Stimulated activated CD4-positive, alpha-beta T cell treated with anti-CD3 and anti-CD28 coated beads, Interleukin-1b, Interleukin-23, amount 100 ng/mL, for 24 hours (primary cell): ENCODE measurements at places on chromosomes 4 and X.
A peak's percentile ranks its signal among the peaks of the same experiment; 100 is the strongest.

DNA sequence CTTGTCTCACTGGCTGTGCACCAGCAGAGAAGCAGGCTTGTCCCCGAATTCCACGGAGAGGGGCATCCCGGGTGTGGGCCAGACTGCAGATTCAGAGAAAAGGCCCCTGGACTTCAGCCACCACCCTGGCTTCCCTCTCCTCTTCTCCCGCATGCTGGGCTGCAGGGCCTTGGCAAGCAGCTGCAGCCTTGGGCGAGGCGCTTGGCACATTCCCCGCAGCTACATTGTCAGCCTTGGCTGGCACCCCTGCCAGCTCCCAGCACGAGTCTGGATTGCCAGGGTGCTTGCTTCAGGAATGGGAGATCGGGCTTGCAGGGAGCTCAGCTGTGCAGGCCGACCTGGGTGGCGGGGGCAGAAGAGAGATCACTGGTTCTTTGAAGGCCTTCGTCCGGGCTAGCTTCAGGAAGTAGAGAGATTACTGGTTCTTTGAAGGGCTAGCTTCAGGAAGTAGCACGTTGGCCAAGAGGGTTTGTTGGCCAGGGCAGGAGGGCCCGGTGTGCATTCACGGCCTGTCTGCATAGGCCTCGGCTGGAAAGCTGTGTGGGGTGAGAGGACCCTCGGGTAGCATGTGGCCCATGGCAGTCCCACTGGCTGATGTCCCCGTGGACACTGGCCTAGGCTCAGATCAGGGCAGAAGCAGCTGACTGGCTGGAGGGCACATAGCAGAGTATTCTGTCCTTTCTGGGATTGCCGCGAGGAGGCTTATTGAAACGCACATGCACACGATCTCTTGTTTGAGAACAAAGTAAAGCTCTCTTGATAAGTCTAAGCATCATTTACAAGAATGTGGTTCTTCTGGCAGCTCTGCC is 2.7 kb downstream of the ABCD1 start:
- DNase-seq, result no peak

GRCh38 chr4:115770046-115770543 is 656.7 kb upstream of the NDST4 start:
- DNase-seq, result no peak

DNA sequence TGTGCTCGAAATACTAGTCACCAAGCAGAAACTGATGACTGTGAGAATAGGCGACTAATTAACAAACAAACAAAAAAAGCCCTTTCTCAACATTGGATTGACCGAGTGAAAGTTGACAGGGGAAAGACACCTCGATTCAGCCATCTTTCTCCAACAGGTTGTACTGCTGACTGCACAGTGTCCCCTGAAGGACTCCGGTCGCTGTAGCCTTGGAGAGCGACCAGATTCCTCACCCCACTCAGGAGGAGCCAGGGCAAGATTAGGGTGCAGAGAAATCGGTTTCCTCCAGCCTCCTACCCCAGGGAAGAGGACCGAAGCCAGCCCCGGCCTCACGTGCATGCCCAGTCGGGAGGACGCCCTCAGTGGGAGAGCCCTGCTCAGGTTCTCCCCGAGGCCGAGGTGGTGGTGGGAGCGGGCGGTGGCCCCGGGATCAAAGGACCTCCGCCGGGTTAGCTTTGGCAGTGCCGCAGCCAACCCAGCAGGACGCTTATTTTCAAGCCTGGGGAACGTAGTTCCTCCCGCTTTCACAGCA is 1.1 kb upstream of the RAP1GDS1 start:
- no peak for DNase-seq

DNA sequence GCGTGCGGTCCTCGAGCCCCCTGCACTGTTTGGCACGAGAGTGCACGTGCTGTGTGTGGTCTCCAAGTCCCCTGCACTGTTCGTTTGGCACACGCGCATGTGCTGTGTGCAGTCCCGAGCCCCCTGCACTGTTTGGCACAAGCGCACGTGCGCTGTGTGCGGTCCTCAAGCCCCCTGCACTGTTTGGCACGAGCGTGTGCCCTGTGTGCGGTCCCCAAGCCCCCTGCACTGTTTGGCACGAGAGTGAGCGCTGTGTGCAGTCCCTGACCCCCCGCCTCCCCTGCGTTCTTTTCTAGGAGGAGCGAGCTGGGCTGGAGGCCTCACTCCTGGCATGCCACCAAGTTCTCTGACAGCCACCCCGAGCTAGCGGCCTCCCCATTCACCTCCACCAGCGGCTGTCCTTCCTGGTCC is 76.5 kb upstream of the CLDN34 start:
- DNase-seq, result no peak

- no peak for DNase-seq
These were observed 220.7 kb upstream of the CNKSR2 start for GRCh38 chrX:21153503-21153902.

DNA sequence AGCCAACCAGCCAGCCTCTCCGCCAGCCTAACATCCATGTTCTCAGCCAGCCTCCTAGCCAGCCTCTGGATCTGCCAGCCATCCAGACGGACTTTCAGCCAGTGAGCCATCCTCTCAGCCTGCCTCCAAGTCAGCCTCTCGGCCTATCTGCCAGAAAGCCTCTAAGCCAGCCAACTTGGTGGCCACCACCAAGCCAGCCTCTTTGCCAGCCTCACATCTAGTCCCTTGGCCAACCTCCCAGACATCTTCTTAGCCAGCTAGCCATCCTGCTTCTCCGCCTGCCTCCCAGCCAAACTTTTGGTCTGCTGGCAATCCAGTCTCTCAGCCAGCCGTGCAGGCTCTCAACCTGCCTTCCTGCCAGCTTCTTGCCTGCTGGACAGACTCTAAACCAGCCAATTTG is 16.4 kb upstream of the ARAP2 start:
- DNase-seq, result no peak

GRCh38 chr4:128810331-128810870 is 901 bp downstream of the JADE1 start:
- no peak for DNase-seq

DNA sequence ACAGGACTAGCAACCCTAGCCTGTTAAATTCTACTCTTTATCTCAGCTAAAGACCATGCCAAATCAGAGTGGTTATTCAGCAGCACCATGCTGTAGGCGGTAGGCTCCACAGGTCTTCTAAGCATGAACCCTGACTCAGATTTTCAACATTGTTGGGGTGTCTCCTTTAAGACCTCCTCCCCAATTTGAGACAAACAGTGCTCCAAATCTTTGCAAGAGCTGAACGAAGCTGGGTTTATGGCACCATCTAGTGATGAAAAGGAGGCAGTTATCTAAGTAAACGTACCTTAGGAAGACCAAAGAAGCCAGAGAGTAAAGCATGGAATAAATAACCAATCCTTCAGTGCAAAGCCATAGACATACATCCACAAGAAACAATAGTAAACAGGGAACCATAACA is 334.5 kb upstream of the SLC7A11 start:
- no peak for DNase-seq

- no peak for DNase-seq
These were observed 16.9 kb downstream of the CTAG1B start for GRCh38 chrX:154602226-154602625.

GRCh38 chr4:25015012-25015411 is 15.7 kb downstream of the LGI2 start:
- DNase-seq, result no peak

DNA sequence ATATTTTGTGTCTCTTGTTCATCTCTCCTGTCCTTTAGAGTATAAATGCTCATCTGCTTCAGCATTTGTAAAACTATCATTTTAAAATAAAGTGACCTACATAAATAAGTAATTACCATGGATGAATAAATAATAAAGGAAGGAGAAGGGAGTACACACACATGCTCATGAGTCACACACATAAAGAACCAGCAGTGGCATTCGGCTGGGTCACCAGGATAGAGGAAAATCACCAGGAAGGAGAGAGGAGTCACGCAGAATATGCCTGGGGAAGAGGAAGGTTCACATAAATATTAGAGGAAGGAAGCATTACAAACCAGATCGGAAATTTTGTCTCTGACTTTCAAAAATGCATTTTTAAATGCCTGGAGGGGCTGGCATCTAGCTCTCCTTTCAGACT is 38.5 kb upstream of the MED14 start:
- DNase-seq, result no peak

GRCh38 chr4:42608551-42608950 is 48.4 kb downstream of the ATP8A1 start:
- DNase-seq, result no peak

GRCh38 chrX:115957862-115958490 is 212.6 kb upstream of the AGTR2 start:
- DNase-seq, result no peak

- DNase-seq, result no peak
These were observed 4.8 kb downstream of the PROM1 start for GRCh38 chr4:16079046-16079445.

DNA sequence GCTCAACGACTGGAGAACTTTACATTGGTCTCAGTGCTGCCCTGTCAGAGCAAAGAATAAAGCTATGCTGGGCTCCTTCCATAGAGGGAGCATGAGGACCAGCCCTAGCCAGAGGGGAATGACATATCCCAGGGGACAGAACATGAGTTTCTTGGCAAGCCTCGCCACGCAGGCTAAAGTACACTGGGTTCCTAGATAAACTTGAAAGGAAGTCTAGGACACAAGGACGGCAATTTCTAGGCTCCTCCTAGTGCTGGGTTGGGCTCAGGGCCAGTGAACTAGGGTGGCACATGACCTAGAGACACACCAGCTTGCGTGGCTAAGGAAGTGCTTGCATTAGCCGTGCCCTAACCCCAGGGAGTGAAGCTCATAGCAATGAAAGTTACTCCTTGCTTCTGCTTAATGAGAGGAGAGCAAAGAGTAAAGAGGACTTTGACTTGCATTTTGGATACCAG is 141.0 kb downstream of the MAB21L2 start:
- no peak for DNase-seq

GRCh38 chr4:74529284-74530041 is 84.5 kb downstream of the AREG start:
- no peak for DNase-seq

DNA sequence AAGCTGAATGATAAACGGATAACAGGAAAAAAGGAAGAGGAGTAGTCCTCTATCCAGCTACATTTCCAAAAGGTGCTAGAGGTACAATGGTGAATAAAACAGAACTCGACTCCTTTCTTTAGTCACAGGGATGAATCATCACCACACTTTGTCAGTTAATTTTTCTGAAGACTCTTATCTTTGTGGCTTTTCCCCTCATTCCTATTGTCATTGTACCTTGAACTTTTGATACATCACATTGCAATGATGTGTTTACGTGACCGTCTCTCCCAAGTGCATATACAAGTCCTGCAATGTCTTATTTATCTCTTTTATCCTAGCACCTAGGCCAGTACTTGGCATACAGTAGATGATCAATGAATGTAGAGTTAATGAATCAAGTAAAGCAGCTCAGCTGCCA is 134.7 kb downstream of the LHFPL1 start:
- DNase-seq, result no peak

DNA sequence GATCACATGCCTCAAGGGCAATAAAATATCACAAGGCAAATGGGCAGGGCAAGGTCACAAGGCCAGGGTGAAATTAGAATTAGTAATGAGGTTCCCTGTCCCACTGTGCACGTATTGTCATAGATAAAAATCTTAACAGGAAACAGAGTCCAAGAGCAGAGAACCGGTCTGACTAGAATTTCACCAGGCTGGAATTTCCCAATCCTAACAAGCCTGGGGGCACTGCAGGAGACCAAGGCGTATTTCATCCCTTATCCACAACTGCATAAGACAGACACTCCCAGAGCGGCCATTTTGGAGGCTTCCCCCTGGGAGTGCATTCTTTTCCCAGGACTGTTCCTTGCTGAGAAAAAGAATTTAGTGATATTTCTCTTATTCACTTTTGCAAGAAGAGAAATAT is 25.9 kb upstream of the PRDM5 start:
- no peak for DNase-seq

- no peak for DNase-seq
These were observed 41.4 kb downstream of the MAML3 start for GRCh38 chr4:140112576-140112975.

- no peak for DNase-seq
These were observed 70.8 kb downstream of the GAB1 start for GRCh38 chr4:143407474-143407873.

DNA sequence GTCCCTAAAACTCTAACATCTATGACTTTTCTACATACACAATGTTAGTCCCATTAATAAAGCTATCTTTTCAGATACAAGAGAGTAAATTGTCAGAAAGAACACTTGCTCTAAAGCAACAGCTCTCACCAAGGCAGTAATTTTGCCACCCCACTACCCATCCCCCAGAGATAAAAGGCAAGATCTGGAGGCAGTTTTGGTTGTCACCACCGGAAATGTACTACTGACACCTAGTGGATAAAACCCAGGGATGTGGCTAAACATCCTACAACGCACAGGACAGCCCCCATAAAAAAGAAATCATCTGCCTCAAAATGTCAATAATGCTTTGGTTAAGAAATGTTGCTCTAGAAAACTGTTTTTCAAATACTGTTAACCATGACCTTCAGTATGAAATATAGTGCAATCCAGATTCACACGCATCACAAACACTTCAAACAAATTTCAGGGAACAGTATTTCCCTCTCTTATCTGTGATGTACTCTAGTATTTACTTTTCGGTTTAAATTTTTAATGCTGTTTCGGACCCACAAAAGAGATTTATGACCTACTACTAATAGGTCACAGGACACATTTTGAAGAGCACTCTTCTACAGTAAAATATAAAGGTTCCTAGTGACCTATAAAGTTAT is 5.1 kb downstream of the FBXL5 start:
- peak; percentile 36 for DNase-seq

DNA sequence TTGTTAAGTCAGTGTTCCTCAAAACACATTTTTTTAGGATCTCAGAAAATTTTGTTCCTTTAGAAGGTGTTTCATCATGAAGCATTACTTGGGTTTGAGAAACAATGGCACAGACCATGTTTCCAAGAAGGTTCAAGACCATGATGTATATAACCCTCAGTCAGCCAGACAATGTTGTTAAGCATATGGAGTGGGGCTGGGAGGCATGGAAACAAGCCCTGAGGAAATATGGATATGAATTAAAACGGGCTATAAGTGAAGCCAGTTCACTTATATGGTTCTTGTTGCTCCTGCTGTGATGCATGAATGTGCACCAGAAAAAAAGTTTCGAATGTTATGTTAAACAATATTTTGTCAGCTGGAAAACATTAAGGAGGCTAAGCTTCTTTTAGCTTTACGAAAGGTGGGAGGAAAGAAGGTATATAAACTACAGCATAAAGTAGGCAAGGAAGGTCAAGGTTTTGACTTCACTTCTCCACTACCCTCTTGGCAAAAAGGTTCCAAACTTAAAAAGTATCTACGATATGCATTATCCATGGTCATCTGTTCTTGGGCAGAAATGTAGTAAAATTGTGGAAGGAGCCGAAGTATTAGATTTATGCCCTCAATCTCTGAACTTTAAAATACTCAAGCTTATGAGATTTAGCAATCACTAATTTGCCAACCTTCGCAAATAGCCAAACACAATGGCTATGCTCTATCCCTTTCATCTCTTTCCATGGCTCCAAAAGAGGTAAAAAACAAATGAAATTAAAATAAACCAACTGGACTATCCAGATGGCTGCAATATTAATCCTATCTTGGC is 277.3 kb downstream of the CHIC1 start:
- no peak for DNase-seq

- no peak for DNase-seq
These were observed 701.8 kb upstream of the TENM3 start for GRCh38 chr4:181541396-181541795.

GRCh38 chr4:80492761-80493160 is 157.2 kb downstream of the CFAP299 start:
- DNase-seq, result no peak

- DNase-seq, result no peak
These were observed 44.9 kb downstream of the JADE1 start for GRCh38 chr4:128854433-128854832.
